ENCODE measurements at places on chromosomes 2 and 18.
A peak's percentile ranks its signal among the peaks of the same experiment; 100 is the strongest.

GRCh38 chr2:44009136-44009735 lies 13.4 kb upstream of the LRPPRC start:
- DNase-seq, result no peak

- no peak for DNase-seq
These were observed 48.1 kb downstream of the EVA1A start for GRCh38 chr2:75512455-75513212.

DNA sequence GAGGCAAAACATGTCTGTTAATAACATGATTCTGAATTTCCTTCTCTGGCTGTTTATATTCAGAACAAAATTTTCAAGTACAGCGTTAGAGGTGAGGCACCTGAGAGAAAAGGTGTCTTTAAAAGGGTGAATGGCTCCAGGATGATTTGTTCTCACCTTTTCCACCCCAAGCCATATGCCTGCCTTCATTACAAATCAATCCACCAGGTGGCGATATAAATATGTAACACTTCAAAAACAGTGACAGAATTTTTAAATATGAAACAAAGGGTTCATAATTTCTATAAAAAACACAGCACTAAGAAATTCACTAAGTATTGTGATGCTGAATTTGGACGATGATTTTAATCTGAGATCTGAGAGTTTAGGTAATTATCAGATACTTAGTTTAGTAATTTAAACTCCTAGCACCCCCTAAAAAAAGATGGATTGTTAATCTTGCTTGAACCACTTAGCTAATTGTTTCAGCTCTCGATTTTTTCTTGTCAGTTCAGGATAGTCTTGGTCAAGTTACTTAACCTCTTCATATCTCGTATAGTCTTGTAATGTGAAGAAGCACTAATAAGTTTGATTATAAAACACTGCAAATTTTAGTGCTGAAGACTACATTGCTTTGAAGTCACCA lies 528.8 kb downstream of the CPS1 start:
- DNase-seq, result no peak

DNA sequence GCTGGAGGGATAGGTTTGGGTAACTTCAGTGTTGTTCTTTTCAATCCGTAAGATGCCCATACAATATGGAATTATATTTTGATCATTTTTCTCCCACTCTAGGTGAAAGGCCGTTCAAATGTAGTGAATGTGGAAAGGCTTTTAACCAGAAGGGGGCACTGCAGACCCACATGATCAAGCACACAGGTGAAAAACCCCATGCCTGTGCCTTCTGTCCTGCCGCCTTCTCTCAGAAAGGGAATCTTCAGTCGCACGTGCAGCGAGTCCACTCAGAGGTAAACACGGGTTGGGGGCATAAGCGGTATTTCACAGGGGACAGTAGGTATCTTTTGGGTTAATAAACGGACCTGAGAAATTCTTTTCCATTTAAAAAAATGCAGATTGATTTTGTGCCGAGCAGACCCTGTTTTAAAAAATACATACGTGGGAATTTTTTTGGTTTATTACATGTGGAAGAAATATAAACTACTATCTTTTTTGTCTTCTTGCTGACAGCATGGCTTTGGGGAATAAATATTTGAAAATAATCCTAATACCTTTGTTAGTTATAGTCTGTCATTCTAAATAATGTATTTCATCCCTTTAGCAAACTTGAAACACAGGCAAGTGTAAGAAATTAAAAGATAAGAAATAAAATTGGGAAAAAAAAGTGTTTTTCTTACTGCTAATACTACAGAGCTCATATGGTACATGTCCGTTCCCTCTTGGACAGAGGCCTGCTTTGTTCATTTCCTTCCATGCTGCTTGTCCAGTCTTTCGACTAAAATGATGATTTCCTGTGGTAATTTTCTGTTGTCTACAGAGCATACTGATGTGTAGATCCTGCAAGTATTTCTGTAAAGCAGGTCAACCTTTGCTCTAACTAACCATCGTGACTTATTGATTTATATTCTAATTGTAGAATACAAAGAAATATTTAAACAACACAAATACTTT lies 53.3 kb downstream of the ZNF236 start:
- no peak for DNase-seq

- no peak for DNase-seq
These were observed 12.1 kb downstream of the NEURL3 start for GRCh38 chr2:96493072-96493471.

DNA sequence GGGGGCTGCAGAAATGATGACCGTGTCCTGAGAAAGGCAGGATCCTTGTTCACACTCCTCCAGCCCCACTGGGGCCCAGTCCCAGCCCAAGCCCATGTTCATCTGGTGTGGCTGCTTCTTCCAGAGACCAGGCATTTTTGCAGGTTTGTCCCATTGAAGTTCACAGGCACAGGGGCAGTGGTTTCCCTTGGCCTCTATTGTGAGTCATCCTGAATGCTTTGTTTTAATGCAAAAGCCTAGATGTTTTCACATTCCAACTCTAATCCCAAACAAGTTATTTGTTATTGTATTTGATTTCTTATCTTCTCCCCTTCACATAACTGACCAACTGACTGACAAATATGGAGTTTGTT lies 426.4 kb upstream of the ID2 start:
- DNase-seq, result no peak

DNA sequence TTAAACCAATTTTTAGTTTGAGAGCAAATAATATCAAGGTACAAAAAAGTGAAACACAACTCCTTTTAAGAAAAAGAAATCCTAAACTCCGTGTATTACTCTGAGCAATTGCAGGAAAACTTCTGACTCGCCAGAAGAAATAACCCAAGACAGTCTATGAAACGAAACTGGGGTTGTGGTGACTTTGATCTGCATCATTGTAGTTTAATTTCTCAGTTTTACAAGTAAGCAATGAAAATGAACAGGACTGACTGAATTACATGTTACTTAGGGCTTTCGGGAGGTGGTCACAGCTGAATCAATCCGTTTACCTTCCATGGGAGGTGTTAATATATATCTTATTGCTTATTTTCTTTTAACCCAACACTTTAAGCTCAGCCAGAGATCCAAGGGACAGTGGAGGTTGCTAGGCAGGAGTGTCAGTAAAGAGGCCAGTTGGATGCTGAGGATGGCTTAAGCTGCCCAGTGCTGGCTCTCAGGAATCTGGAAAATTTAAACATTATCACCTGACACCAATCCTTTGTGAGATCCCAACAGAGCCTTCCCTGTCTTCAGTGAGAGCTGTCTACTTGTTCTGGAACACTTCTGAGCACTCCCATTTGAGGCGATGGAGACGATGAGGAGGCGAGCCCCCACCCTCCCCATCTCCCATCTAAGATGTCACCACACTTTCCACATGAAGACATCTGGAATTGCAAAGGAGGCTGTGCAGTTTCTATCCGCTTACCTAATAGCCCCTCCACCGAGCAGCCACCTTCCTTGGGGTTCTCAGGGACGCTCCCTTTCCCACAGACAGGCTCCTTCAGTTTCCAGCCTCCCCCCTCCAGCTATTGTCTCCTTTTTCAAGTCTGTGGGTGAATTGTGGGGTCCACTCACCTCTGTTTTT lies 3.6 kb upstream of the RAB31 start:
- peak; percentile 55 for DNase-seq

DNA sequence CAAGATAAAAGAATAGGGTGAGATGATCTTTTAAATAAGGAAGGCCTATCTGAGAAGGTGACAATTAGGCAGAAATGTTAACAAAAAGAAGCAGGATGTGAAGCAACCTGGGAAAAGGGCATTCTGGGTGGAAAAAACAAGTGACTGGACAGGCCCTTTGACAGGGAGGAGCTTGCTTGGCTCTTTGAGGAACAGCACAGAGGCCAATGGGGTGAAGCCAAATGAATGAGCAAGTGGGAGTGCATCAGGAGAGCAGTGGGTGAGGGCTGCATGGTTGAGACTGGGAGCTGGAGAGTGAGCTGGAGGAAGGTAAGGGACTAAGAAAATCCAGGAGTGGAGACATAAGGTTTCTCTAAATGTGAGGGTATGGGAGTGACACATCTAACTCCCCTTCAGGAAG lies 126.9 kb downstream of the TDRD15 start:
- no peak for DNase-seq

GRCh38 chr18:26579941-26580618 lies 31.7 kb upstream of the KCTD1 start:
- no peak for DNase-seq

GRCh38 chr2:66982766-66983165 lies 414.4 kb upstream of the ETAA1 start:
- no peak for DNase-seq

DNA sequence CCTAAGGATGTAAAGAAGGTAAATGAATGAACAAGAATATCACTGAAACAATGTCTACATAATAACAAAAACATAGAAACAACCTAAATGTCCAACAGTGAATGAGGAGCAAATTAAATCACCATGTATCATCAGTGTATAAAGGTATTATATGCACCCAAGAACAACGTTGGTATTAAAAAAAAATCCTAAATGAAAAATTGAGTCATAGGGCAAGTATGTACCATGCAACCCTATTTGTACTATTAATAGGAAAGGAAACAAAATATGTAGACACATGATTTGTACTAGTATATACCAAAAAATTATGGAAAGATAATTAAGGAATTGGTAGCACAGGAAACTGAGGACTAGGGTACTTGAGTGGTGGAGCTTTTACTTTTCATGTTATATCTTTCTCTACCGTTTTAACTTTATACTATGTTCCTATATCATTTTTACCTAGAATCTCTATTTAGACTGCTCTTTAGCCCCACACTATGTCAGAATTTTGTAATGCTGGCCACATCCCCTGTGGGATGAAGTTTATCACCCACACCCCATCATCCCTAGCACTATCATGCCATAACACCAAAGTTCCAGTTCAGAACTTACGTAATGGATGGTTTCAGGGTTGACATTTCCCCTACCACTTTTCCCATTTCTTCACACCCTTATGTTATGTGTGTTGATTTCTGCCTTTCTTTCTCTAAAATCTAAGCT lies 25.6 kb downstream of the IKZF2 start:
- DNase-seq, result no peak

DNA sequence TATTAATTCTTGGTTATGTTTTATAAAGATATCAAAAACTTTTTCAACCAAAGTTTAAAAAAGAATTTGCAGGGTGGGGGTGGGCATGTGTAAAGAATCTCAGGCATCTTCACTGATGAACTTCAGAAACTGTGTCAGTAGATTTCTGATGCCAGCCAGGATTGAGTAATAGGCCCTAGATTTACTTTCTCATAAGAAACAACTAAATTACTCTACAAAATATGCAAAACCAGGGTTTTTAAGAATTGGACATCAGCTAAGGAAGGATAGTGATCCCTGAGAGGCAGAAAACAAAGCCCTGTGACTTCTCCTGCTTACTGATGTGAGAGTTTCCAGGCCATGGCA lies 11.9 kb upstream of the IL1R1 start:
- DNase-seq, result no peak

DNA sequence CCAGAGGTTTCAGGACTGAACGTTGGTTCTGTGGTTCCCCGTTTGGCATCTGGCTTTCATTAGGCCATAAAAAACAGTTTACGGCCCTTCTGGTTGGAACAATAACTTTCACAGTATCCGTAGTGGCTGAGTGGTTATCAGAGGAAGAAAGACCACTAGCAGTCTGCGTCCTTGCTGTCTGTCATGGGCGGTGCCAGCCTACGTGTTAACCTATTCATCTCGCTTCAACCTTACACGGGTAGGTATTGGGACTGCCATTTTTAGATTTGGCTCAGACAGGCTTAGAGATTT lies 42.6 kb upstream of the ROCK2 start:
- DNase-seq, result no peak

DNA sequence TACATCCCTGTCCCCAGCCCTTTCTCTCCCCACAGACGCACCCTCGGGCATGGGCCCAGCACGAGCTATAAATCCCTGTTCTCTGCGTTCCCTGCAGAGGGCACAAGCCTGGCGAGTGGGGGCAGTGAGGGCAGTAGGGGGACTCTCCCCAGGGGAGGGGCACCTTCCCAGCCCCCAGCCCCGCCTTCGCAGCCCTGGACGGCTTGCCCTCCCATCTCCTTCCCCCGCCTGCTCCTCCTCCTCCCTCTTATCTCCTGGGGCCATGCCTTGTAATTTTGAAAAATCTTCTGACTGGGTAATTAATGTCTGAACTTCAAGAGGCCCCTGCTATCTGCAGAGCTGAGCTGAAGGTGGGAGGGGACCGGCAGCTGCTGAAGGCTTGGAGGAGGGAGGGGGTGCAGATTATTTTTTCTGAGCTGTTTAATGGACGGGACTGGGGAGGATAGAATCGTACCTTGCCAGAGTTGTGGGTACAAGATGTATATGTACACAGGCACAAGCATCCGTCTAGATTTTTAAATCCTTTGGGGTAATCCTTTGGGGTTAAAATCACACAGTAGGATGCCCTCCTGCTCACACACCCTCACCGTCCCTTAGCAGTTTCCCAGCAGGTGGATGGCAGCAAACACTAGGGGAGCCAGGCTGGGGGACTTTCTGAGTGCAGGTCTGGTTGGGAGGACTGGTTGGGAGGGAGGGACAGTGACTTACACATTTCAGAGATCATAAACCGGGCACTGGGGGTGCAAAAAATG lies 121.9 kb downstream of the SMAD7 start:
- DNase-seq, result no peak

GRCh38 chr2:32627441-32627813 lies 423 bp upstream of the TTC27 start:
- DNase-seq, result no peak

- no peak for DNase-seq
These were observed 784.7 kb upstream of the PIK3C3 start for GRCh38 chr18:41170346-41170745.

DNA sequence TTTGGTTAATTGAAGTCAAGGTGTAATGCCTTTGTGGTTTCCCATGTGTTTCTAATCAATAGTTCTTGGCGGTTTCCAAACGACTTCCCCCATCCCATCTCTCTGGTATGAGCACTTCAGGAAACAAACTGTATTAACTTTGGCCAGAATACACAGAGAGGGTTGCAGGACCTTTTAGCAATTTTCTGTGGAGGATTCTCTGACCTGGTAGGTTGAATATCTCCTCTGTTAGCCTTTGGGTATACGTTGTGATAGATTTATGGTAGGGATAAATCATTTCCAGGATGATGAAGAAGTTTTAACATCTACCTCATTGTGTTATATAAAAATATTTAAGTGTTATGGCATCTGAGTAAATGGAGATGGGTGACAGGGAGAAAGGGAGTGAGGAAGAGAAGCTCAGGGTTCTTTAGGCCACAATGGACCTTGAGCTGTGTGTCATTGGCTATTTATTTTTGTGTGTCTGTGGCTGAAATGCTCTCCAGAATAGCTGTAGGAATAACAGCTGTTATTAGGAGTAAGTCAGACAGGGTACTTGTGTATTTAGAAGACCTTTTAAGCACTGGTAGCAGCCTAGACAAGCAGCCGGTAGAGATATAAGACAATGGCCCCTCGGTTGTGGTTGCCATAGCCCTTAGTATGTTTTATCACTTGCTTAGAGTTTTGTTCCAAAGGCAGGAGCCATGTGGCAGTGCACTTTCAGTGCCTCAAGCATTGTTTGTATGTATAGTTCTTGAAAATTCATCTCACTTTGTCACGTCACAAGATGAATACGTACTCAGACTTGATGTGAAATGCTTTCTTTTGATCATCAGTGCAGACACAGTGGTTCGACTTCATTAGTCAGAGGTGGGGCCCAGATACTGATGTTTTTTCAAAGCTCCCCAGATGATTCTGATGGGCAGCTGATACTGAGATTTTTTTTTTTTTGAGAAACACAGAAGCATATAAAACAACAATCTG lies 91.1 kb downstream of the FMNL2 start:
- no peak for DNase-seq

GRCh38 chr2:27823135-27823534 lies 51.6 kb downstream of the MRPL33 start:
- DNase-seq, result no peak
